Stromal cell of bone marrow (primary cell): ENCODE measurements at places on chromosomes 4 and X.

GRCh38 chr4:8348071-8348470 lies 78.5 kb downstream of the HTRA3 start:
- no peak for DNase-seq

DNA sequence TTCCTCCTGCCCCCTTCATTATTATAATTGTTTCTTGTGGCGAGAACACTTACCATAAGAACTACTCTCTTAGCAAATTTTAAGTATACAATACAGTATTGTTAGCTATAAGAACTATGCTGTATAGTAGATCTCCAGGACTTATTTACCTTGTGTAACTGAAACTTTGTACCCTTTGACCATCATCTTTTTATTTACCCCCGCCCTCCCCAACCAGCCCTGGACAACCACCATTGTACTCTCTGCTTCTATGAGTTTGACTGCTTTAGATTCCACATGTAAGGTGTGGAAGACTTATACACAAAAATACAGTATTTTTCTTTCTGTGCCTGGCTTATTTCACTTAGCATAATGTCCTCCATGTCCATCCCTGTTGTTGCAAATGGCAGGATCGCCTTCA lies 161.1 kb downstream of the PHF8 start:
- no peak for DNase-seq

GRCh38 chr4:147029296-147029695 lies 83.6 kb upstream of the TTC29 start:
- DNase-seq, result no peak

DNA sequence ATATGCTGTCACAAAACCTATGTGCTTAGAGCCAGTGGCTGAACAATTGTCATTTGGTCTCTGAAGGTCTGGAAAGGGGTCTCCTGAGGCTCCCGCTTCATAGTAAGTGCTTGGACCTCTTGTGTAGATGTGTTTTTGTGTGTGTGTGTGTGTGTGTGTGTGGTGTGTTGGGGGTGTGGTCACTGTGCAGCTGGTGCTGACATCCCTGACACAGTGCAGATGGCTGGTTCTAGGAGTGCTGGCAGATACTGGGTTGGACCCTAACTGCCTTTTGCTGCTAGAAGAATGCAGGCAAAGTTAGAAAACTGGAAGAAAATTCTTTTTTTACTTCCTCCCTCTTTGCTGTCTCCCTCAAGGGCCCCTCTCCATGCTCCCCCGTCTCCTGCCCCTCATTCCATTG lies 1872.6 kb downstream of the ARAP2 start:
- no peak for DNase-seq

- no peak for DNase-seq
Measured at GRCh38 chr4:125459531-125459930, 144.8 kb downstream of the FAT4 start.

DNA sequence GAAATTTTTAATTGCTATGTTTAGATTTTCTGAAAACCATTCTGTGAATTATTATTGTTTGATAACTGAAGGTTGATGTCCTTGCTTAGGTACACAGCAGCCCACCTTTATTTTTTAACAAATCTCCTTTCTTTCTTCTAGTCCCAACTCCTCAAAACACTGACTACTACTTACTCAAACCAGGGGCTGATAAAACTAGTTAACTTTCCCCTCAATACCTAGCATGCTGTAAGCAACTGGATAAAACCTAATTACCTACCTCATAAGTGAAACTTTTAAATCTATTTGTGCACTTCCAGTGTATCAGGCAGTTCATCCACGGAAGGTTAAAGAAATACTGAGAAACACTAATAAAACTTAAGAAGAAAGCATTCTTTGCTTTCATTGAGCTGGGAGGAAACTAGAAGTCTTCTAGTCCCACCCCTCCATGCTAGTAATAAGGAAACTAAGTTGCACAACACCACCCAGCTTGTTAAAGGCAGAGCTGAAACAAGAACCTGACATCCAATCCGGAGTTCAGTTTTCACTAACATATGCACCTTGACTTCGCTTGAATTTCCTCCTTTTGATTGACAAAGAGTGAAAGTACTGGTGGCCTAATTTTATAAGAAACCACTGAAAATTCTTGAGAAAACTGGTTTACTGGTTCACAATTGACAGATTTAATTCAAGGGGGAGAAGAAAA lies 180.2 kb upstream of the TET2 start:
- no peak for DNase-seq

DNA sequence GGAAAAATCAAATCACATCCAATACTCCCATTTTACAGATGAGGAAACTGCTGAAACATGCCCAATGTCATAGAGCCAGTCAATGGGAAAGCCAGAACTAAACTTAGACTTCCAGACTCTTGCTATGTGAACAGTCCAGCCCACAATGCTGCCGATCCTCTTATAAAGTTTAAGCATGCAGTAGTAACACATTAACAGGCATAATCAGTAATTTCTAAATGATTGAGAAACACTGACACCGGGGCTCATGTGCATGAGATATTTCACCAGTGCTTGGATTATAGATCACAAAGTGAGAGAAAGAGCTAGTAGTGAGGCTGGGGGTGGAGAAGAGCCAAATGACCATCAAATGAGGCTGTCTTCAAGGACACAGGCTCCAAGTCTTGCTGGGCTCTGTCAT lies 2.5 kb downstream of the BDH2 start:
- DNase-seq, result no peak
